ENCODE measurements at places on chromosomes 4 and X.

DNA sequence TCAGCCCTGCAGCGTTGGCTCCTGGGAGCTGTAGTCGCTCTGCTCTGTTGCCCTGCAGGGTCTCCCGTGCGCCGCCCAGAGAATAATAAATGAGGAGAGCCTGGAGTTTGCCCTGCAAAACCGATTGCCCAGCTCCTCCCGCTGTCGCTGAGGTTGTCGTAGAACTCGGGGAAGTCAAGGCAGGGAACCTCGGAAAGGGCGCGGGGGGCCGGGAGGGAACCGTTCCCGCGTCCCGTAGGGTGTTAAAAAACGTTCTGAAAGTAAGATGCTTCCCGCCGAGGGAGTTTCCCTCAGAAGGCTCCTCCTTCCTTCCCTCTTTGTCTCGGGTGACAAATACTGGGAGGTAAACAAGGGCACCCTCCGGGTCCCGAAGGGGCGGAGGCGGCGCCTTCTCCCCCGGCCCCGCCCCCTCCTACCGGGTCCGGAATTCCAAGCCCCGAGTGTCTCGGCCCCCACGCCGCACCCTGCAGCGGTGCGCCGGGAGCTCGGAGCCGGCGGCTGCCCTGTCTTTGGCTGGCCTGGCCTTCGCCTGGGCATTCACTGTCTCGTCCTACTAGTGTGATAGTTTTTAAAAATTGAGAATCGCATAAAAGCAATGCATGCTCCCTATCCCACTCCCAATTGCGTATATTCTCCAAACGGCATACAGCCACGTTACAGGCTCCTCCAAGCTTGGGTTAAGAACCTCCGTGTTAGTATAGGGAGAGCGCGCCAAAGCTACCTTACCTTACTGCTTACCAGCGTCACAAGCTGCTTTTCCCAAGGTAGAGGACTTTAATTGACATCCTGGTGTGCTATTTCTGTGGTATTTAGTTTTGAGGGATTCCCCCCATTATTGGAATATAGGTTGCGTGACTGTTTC, 964 bp upstream of the HMGB2 start:
- DNase-seq, result peak; percentile 51

DNA sequence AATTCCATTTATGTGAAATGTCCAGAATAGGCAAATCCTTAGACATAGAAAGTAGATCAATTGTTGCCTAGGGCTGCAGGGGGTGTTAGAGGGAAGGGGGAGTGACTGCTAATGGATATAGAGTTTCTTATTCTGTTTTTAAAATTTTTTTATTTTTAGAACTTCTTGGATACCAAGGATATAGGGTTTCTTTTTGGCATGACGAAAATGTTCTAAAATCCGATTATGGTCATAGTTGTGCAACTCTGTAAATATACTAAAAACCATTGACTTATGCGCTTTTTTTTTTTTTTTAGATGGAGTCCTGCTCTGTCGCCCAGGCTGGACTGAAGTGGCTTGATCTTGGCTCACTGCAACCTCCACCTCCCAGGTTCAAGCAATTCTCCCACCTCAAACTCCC, 125.2 kb upstream of the USP9X start:
- peak; percentile 20 for DNase-seq

DNA sequence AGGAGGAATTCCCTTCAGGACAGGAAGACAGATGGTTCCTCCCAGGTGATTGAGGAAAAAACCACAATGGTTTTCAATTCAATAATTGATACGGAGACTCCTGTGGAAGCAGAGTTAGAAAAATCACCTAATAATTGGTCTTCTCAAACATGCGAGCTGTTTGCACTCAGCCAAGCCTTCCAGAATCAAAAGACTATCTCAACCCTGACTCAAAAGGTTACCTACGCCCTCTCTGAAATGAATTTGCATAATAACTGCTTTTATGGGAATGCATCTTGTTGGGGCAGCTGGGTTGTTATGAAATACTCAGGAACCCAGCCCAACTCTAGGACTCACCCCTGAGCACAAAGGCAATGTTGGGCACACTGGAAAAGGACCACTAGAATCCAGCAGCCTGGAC, 66.9 kb upstream of the ARSJ start:
- no peak for DNase-seq

DNA sequence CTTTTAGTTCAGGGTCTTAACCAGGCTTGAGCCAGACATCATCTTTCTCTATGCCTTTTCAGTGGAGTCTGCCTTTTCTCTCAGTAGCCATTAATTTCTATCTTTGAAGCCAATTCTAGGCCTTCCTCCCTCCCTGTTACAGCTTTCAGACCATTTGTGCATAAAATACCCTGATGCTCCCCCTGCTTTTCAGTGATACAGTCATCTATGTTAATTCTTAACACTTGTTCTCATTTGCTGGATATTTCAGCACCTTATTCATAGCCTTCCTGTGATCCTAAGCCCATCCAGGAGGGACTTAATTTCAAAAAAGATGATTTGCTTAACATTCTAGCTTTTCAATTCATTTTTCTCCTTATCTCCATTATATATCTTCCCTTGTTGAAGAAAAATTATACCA, 42.3 kb downstream of the ANXA10 start:
- DNase-seq, result no peak

GRCh38 chrX:15825936-15826335, 28.7 kb downstream of the AP1S2 start:
- DNase-seq, result no peak

GRCh38 chrX:30513284-30513683, 64.3 kb downstream of the TASL start:
- no peak for DNase-seq

DNA sequence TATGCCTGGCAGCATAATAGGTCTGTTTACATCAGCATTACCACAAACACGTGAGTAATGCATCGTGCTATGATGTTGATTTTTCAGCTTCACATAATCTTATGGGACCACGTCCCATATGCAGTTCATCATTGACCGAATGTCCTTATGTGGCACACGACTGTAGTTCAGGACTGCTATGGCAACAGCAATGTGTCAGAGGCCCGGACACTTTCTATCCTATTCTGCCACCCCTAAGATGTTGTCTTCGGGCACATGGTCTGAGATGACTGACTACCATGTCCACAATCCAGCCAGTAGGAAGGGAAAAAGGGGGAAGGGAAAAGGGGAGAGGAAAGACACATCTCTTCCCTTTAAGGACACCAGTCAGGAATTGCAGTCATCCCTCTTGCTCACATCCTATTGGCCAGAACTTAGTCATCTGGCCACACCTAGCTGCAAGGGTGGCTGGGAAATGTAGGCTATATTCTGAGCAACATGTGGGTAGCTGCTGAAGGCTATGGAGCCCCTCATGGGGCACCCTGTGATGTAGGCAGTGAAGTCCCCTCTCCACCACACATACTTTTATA, 196.0 kb upstream of the RBPJ start:
- DNase-seq, result no peak

DNA sequence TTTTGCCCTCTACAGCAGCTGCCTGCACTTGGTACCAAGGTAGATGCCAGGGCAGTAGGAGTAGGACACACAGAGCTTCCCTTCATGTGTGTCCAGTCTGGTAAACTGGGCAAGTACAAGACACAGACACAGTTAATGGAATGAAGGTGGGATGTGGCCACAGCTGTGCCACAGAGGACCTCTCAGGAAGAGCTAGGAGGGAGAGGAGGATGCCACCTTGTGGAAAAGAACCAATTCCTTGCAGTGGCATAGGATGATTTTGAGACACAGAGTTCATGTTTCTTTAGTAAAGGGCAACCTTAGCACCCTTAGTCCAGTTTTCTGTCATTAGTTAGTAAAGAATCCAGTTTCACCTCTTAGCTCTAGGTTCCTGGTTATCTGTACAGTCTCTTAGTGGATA, 36.3 kb upstream of the TBC1D14 start:
- DNase-seq, result no peak

- DNase-seq, result no peak
Observed at GRCh38 chrX:82218361-82218760, 1016.5 kb downstream of the SH3BGRL start.

DNA sequence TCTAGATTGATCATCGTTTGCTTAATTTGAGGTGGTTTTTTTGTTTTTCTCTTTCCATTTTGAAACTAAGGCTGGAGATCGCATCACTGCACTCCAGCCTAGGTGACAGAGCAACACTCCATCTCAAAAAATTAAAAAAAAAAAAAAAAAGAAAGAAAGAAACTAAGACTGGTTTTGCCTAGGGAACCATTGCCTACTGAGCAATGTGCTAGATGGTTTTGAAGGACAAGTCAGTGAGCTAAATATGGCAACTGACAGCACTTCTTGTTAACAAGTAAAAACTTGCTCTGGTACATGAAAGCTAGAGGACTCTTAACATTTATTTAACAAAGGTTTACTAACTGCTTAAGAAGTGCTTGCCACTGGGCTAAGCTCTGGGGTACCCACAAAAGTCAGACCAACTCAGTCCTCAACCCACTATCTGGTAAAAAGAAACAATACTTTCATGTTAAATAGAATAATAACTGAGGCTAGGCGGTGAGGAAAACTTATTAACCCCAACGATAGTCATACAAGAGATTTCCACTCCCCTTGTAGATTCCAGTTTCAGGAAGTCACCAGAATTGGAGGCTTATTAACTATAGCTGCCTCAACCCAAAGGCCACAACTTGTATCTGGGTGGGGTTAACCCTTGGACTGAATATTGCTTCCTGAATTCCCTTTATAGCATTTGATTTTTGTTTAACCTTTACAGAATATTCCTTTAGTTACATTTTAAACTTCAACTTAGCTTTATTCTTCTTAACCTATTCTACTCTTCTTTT, 111.6 kb downstream of the FRYL start:
- DNase-seq, result no peak

DNA sequence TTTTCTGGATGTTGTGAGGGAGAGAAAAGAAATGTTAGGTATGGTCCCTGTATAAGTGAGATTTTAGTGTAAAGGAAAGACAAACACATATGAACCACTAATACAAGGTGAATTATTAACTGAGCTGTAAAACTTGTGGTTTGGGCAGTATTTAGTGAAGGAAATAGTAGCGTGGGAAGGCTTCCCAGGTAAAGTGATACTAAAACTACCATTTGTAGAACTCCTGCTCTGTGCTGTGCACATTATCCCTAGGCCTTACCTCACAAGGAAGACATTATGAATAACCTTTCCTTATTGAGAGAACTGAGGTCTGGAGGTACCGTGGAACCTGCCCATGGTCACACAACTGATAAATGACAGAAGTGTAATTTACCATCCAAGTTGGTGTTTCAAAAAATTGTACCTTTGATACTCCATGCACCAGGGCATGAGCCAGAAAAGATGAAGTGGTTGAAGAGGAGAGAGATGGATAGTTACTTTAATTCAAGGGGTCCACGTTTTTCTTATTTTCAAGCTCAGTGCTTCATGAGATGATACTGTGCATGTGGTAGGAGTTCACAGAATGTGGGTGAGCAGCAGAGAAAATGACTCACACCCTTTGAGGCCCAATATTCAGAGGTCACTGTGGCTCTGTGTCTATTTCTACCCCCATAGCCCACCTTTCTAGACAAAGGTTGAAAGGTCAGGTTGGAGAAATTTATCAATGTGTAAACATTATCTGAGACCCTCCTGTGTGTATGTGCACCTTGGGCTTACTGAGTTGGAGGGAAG, 2.6 kb upstream of the VSIG4 start:
- no peak for DNase-seq

DNA sequence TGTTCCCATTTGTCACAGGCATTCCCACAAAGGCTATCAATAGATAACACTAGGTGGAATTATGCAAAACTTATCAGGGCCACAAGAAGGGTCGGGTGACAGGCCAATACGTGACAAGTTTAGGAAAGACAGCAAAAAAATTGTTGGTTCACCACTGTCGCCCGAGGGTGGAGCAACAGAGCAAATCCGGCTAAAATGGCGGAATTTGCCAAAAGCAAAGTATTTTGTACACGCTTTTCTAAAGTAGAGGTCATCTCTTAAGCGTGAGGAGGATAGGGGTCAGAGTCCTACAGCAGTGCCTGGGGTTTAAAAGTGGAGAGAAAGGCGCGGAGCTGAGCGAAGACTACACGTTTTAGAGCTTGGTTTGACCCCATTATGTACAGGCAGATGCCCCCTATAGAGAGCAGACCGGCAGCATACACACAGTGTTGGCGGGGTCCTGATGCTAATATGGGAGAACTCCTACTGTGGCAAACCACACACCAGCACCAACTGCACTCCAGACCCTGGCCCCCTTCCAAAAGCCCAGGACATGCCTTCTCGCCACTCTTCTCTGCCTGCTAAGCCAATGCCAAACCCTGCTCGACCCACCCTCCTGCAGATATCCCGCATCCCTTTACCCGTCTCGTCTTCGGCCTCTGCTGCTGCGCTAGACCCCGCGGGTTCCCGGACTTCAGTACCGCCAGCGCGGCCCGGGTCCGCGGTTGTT, 733 bp downstream of the CCNA2 start:
- no peak for DNase-seq

DNA sequence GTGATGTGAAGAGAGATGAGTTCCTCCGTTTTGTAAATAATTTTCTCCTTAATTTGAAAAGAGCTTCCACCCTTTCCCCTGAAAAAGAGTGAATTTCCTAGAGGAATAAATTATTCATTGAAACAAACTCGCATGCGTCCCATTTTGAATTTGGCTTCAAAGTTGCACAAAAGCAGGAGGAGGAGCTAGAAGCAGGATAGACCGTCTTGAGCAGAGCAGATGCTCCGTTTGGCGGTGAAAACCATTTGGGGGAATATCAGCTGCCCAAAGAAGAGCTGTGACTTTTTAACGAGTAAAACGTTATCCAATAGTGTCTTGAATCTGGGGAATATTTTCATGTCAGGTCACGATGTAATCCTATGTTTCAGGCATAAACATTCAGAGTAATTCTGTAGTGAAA, 42.0 kb downstream of the FAM149A start:
- DNase-seq, result no peak

DNA sequence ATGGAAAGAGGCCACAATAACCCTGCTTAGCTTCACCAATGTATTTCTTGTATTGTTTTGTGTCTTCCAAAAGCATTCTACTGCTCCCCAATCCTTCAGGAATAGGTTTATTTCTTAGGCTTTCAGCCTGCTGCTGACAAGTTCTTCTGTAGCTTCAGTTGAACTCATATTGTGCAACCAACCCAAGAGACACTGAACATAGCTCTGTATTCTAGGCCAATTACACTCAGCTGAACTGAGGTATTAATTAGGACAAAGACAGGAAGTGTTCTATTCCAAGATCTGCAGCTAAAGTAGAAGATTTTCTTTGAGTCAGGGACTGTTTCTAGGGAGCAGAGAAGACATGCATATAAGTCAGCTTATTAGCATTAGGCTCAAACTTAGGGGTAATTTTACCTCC, 151.8 kb downstream of the LHFPL1 start:
- DNase-seq, result no peak

DNA sequence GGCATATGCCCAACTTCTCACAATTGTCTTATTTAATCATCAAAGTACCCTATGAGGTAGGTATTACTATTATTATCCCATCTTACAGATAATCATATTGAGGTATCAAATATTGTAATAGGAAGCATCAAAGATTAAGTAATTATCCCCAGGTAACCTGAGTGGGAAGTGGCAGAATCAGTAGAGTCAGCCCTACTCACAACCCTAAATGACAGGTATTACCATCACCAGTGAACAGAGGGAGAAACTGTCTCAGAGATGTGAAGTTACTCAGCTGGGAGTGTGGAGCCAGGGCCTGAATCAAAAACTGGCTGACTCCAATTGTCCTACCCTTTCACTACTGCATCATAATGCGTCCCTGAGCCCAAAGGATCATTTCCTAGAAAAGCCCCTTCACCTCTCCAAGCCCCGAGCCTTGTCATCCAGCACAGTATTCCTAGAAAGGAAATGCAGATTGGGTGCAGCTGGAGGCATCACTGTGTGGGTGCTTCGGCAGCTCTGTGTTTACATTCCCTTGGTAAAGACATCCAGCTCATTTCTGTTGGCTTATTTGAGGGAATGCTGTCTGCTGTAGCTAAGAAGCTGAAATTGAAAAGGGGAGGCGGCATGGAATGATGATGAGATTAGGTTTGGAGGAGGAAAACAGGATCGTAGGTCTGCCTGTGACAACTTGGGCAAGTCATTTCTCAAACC, 72.8 kb downstream of the DHX15 start:
- no peak for DNase-seq

Data from stromal cell of bone marrow (primary cell).